Activated T-cell treated with anti-CD3 and anti-CD28 coated beads, Interleukin-2, amount 50 U/mL, for 72 hours (primary cell): ENCODE measurements at places on chromosomes 3 and 15. TPM values are rescaled to one million over a fixed set of nuclear protein-coding genes. Genes with fewer than 3 reads are reported as not detected.

- no peak for DNase-seq
Observed at GRCh38 chr3:23075496-23075895, 127.6 kb upstream of the UBE2E2 start.

DNA sequence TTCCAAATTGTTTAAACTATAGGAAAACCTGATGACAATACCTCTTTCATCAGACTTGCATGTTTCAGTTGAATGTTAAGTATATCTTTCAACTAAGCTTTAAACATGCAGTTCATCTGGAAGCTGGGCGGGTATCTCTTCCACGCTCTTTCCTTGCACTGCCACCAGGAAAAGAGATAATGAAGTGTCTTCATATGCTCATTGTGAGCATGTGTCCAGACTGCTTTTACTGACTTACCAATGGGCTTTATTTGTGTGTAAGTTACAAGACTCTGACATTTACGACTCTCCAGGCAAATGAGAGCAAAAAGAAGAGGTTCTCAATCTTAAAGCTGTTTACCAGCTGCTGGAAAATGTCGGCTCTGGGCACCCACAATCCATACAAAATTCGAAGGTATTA, 52.8 kb downstream of the TMEM212 start:
- no peak for DNase-seq

MGLL gene
- 1.7 TPM for total RNA-seq

TGM5 gene
- total RNA-seq: not detected

DNA sequence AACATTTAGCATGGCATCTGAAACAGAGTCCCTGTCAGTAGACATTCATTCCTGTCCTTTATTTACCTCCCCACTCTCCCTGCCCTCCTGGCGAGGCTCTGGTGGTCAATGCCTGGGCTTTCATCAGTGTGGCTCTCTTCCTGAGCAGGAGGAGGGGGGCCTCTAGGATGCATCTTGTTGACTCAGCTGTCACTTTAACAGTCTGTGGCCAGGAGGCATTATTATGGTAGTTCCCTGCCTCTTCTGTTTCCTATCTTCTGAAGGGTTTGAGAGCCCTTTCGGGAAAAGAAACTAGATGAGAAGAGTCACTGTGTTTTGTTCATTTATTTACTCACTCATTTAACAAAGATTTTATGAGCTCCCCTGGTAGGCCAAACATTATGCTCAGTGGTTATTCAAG, 2.4 kb upstream of the PPP1R14D start:
- DNase-seq: no peak

OR5K1 gene
- total RNA-seq: not detected
